ENCODE measurements at places on chromosomes 6 and 20. TPM values are rescaled to one million over a fixed set of nuclear protein-coding genes. Genes with fewer than 3 reads are reported as not detected.

CD40 gene
- 10.5 TPM for total RNA-seq

FGD2 gene
- total RNA-seq, result not detected

PPARD gene
- 14.0 TPM for total RNA-seq

GSTA1 gene
- not detected for total RNA-seq

OPN5 gene
- not detected for total RNA-seq

GJA10 gene
- not detected for total RNA-seq

PLN gene
- total RNA-seq, result not detected

CDH26 gene
- 0.49 TPM for total RNA-seq

TMEM217 gene
- 1.3 TPM for total RNA-seq

SYCP2L gene
- total RNA-seq, result 0.16 TPM

HNF4A gene
- not detected for total RNA-seq

BMP2 gene
- 0.73 TPM for total RNA-seq

RBPJL gene
- not detected for total RNA-seq

SDHAF4 gene
- 5.2 TPM for total RNA-seq

MICB gene
- 12.9 TPM for total RNA-seq

RGS17 gene
- total RNA-seq, result 2.6 TPM

All from hair follicle dermal papilla cell (primary cell).